ENCODE measurements at places on chromosomes 7 and 10. TPM values are rescaled to one million over a fixed set of nuclear protein-coding genes. Genes with fewer than 3 reads are reported as not detected.

DNA sequence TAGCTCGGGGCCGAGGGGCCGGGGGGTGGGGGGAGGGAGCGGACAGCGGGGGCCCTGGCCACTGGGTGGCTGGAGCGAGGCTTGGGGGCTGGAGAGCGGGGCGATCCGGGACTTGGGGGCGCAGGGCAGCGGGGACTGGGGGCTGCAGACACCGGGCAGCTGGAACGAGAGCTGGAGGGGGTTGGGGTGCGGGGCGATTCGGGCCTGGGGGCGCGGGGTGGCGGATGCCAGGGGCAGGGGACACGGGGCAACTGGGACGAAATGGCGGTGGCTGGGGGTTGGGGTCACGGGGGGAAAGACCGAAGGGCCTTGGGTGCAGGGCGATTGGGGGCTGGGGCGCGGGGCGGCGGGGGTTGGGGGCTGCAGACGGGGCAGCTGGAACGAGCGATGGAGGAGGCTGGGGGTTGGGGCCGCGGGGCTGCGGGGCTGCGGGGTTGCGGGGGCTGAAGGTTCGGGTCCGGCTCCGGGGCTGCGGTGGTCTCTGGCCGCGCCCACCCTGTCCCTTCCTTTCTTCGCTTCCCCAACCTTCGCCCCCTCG, 590 bp downstream of the COL26A1 start:
- H3K27me3 ChIP-seq: peaks cover 6% of the 10 kb centered on the region
- H3K27ac ChIP-seq: no peak overlapping the region
- no peaks in the 10 kb centered on the region for H3K4me1 ChIP-seq
- DNase-seq: no peak
- no peaks in the 10 kb centered on the region for H3K36me3 ChIP-seq

The CLRN3 gene
- polyA plus RNA-seq: not detected

The PDSS1 gene
- 41.0 TPM for polyA plus RNA-seq

GRCh38 chr7:122790591-122790990, 87.9 kb upstream of the RNF148 start:
- H3K36me3 ChIP-seq: no peaks in the 10 kb centered on the region
- no peaks in the 10 kb centered on the region for H3K27me3 ChIP-seq
- no peaks in the 10 kb centered on the region for H3K4me1 ChIP-seq
- no peak overlapping the region for H3K27ac ChIP-seq
- no peak overlapping the region for H3K4me3 ChIP-seq

The CTNNA3 gene
- not detected for polyA plus RNA-seq

GRCh38 chr10:69124563-69125268, 738 bp downstream of the VPS26A start:
- peak overlapping the region; percentile 88 for H3K4me3 ChIP-seq
- H3K4me1 ChIP-seq: peaks cover 4% of the 10 kb centered on the region

DNA sequence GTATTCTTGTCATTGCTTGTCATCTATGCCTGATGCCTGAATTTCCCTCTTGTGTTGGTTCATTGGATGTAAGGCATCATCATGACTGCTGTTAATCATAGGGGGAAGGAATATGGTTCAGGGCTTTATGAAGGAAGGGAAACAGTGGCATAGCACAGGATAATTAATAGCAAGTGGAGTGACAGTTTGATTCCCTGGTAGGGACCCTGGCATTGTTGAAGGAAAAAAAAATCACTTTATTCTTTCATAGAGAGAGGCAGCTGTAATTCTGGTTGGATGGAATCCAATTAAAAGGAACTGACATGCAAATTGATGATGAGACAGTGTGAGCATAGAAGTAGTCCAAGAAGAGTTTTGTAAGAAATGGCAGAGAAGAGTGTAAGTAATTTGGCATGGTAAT, 121.4 kb downstream of the AUTS2 start:
- no peaks in the 10 kb centered on the region for H3K36me3 ChIP-seq
- DNase-seq: no peak
- no peak overlapping the region for H3K27ac ChIP-seq
- no peak overlapping the region for H3K4me3 ChIP-seq
- no peaks in the 10 kb centered on the region for H3K27me3 ChIP-seq
- no peaks in the 10 kb centered on the region for H3K4me1 ChIP-seq
